ENCODE measurements at places on chromosomes 4 and X.

DNA sequence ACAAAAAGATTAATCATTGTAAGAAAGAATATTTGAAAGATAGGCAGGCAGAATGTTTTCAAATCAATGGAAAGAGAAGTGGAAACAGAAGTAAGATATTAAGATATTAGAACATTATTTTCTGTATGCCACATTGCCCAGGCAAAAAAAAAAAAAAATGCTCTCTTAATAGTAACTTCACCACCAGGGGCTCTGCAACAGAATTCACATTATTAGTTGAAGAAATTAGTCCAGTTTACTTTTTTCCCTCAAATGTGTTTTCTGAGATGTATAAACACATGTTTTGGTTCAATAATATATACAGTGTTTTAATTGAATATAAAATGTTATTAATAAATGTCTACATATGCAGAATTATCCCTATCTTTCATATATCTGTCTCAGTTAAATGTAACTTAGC, 78.0 kb upstream of the ADAD1 start:
- DNase-seq, result no peak

- DNase-seq, result no peak
Observed at GRCh38 chr4:133146574-133147241, 2.4 kb upstream of the PCDH10 start.

DNA sequence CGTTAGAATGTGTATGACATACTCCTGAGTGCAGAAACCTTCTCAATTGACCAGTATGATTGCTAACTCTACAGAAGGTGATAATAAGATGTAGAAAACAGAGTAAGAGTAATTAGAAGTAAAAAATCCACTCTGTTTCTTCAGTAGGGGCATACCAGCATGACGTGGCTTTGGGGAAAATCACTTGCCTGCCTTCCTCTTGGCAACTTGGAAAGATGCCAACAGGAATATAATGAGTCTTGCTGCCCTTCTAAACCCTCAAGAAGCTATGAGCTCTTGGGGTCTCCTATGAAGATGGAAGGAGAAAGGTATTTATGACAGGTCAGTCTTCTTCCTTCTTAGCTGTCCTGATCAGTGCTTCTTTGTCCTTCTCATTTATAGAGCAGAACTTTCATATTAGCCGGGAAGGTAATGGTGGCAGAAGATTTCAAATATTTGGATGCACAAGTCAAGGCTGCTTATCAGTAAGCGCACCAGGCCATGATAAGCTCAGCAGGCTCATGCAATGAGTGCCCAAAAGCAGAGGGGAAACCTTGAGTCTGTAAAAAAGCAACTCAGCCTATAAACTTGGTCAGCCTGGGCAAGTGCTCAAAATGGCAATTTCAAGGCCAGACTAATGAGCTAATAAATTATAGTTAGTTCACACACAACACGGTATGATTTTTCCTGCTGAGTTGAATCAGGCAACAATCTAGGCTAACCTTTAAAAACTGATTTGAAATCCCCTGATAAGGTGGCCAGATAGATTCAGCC, 69.7 kb upstream of the PPARGC1A start:
- DNase-seq, result no peak

DNA sequence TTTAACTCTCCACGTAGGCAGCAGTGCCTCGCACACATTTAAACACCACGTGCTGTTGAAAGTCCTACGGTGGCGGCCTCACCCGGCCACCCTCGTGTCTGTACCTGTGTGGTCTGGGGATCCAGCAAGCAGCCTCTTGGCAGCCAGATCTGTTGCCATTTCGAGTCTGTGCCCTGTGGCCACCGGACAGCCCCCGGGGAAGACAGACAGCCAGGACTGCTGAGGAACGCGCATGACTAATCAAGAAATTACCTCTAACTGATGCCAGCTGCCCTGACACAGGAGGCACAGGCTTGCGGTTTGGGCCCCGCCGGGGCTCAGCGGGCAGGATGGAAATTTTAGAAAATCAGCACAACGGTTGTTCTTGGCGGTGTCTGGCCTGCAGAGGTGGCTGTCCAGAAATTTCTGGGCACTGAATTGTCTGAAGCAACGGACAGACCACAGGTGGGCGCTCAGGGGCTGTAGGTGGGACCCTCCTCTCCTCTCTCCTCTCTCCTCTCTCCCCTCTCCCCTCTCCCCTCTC, 15.6 kb upstream of the ASMTL start:
- DNase-seq, result peak; percentile 84

GRCh38 chr4:56681158-56681852, at the start of gene HOPX:
Gene HOPX, minus strand, starts transcription at chr4:56681296. Its CDS starts 23,480 bp downstream, at chr4:56657816.
- peak; percentile 1 for DNase-seq

GRCh38 chrX:135191838-135192237, 20.6 kb upstream of the CT55 start:
- DNase-seq, result no peak

- DNase-seq, result no peak
Observed at GRCh38 chr4:156201050-156201449, 247.4 kb upstream of the CTSO start.

GRCh38 chr4:71366766-71367165, 27.9 kb downstream of the SLC4A4 start:
- DNase-seq, result no peak

GRCh38 chr4:182608525-182608924, 308.7 kb downstream of the DCTD start:
- DNase-seq, result no peak

- DNase-seq, result no peak
Observed at GRCh38 chr4:20367446-20367845, 115.7 kb downstream of the SLIT2 start.

GRCh38 chr4:94741304-94741703, 16.5 kb upstream of the BMPR1B start:
- DNase-seq, result no peak

- DNase-seq, result no peak
Observed at GRCh38 chr4:53695540-53696463, 104.5 kb upstream of the LNX1 start.

DNA sequence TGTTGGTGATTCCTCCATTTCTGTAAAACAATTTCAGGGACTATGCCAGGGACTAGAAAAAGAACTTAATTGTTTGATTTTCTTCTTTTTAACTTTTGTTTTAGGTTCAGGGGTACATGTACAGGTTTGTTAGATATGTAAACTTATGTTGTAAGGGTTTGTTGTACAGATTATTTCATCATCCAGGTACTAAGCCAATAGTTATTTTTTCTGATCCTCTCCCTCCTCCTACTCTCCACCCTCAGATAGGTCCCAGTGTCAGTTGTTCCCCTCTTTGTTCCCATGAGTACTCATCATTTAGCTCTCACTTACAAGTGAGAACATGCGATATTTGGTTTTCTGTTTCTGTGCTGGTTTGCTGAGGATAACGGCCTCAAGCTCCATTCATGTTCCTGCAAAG, 70.8 kb upstream of the BOD1L1 start:
- DNase-seq, result no peak

- no peak for DNase-seq
Observed at GRCh38 chr4:35818520-35818919, 425.8 kb downstream of the ARAP2 start.

DNA sequence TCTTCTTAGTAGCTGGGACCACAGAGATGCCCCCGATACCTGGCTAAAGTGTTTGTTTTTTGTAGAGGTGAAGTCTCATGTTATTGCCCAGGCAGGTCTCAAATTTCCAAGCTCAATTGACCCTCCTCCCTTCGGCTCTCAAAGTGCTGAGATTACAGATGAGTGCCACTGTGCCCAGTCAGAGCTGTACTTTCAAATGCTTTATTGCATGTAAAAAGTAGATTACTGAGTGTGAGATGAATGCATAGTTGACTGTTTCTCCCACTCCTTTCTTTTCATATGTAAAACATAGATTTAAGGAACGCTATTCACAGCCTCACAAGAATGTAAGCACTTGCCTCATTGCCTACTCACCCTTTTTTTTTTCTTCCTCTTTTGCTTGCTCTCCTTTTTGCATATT, 984.4 kb upstream of the PABPC4L start:
- DNase-seq, result no peak

DNA sequence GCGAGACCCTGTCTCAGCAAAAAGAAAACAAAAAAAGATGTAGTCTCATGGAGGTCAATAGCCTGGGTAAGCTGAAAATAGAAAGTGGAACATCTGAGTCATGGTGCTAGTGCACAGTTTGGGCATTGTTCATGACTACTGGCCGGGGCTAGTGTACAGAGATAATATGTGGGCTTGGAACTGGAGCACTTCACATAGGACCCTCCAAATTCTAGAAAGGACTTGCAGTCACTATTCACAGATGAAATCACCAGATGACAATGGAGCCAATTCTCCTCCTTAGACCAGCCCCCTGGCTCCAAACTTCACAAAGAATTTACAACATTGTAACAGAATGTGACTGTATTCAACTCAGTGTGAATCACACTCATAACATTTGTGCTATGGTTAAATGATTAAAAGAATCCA, 367.8 kb upstream of the SLC7A11 start:
- no peak for DNase-seq
